ENCODE measurements at places on chromosomes 16 and 17.

GRCh38 chr16:69709456-69710084 is 16.8 kb downstream of the NQO1 start:
- no peak for DNase-seq

DNA sequence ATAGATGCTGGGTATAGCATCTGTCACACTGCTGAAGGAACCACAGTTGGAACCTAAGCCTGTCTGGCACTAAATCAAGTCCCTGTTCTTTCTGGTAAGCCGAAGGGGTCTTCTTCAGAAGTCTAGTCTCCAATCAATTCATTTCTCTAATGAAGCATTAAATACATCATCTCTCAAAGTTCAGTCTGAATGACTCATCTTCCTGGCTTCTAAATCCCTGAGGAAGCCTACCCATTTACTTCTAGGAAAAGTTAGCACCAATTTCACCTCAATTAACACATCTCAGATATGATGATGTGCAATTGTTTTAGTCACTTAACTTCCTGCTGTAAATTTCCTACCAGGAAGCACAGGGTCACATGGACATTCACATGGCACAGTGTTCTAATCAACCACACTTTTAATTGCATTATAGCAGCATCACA is 49.9 kb downstream of the TEX14 start:
- no peak for DNase-seq

GRCh38 chr17:41163828-41164227 is 3.3 kb upstream of the KRTAP4-4 start:
- no peak for DNase-seq

- no peak for DNase-seq
These were observed 14.9 kb downstream of the SEC14L5 start for GRCh38 chr16:4972938-4973587.

- no peak for DNase-seq
These were observed 461.7 kb upstream of the DYNLRB2 start for GRCh38 chr16:80079072-80079471.

GRCh38 chr16:2252806-2253148 is 1.4 kb upstream of the ECI1 start:
- no peak for DNase-seq

DNA sequence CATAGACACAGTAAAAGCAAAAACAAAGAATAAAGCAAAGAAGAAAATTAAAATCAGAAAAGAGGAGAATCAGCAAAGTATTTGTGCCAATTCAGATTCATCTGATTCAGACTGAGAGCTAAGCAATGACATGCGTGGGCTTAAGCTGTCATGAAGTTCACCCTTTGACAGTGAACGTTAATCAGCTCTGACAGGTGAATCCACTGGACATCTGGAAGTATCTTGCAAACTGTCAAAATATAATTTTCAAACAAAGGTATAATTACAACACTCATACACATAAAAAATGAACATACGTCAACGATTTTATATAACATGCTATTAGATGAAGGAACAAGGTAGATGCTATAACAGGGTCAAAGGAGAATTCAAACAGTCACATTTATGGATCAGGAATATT is 596.3 kb upstream of the SALL1 start:
- DNase-seq: no peak

DNA sequence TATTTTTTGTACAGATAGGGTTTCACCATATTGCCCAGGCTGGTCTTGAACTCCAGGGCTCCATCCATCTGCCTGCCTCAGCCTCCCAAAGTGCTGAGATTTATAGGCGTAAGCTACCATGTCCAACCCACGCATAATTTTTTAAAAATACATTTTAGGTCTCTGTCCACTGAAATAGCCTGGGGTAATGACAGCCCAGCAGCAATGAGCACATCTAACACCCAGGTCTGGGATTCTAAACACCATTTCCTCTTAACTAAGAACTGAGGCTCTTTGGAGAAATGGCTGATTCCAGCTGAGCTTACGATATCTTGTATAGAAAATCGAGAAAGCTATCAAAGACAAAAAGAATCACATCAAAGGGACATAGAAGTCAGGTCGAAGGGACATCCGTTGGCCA is 245.3 kb downstream of the PARN start:
- DNase-seq: no peak

GRCh38 chr17:44280392-44280937 is 12.5 kb upstream of the SLC4A1 start:
- no peak for DNase-seq

DNA sequence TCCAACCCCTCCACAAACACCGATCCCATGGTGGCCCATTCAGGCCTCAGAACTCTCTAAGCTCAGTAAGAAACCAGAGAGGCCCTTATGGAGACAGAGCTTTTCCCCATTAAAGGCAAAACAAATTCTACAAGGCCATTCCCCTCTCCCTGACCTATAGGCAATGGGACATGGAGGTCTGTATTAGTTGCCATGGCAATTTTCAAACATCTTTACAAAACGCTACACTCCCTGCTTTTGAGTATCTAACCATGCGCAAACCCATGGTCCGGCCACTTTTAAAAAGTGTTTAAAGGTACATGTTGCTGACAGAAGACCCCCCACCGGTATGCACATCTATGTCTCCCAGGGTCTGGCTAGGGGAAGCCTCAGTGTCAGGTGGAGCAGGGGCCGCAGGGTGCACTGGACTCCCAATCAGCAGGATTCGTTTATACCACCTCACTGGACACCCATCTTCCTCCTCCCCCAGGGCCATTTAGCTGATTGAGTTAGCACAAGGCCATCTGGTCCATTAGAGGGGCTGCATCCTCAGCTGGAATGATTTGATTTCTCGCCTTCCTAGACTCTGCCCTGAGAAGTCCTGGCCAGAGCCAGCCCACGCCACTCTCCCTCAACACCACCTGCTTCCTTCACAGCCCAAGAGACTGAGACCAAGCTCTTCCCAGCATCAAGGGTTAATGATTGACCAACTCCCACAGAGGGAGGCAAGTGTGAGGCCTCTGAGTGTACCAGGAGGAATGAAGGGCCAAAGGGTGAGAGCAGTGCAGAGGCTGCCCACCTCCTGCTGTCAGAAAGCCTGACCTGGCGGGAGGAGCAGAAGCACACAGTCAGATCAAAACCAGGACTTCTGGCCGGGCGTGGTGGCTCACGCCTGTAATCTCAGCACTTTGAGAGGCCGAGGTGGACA is 10.9 kb downstream of the ACLY start:
- DNase-seq: no peak

- no peak for DNase-seq
These were observed 282.9 kb upstream of the N4BP1 start for GRCh38 chr16:48892893-48893292.

GRCh38 chr17:31171701-31172100 is 76.9 kb downstream of the NF1 start:
- no peak for DNase-seq

DNA sequence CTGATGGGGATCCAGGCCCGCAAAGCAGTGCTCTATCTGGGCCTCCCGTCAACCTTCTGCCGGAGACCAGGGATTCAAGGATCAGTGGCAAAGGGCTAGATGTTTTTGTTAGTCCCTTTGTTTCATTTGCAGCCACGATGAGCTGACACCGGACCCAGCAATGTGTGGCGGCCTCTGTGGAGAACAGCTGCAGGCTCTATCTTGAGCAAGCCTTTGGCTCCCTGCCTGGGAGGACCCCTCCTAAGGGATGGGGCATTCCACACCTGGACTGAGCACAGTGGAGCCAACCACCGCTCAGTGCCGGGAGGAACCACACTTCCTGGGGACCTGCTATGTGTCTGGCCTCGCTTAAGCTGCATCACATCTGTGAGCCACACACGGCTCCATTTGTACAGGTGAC is 215.8 kb downstream of the RBFOX3 start:
- no peak for DNase-seq

DNA sequence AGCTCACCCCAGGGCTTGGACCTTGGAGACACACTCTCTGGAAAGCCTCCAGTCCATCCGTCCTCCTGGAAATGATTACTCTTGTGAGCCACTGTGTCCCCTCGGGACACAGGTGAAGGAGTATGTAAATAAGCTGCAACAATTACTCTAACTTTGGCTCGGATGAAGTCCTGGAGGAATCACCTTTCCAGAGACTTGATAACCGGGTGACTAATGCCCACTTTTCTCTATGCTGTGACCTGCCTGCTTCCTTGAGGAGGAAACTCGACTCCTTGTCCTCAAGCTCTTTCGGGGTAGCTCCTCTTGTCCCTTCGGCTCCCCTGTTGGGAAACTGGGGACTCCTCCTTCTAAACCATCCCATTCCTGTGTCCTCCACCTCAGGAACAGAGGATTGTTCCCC is at the start of gene OR1A1:
OR1A1 (plus strand) TSS at position 301 of the 400 bp plus-strand sequence. CDS start 7,954 bp downstream, outside the sequence.
- no peak for DNase-seq

- peak; percentile 20 for DNase-seq
These were observed 913 bp downstream of the CDIP1 start for GRCh38 chr16:4537376-4538343.

DNA sequence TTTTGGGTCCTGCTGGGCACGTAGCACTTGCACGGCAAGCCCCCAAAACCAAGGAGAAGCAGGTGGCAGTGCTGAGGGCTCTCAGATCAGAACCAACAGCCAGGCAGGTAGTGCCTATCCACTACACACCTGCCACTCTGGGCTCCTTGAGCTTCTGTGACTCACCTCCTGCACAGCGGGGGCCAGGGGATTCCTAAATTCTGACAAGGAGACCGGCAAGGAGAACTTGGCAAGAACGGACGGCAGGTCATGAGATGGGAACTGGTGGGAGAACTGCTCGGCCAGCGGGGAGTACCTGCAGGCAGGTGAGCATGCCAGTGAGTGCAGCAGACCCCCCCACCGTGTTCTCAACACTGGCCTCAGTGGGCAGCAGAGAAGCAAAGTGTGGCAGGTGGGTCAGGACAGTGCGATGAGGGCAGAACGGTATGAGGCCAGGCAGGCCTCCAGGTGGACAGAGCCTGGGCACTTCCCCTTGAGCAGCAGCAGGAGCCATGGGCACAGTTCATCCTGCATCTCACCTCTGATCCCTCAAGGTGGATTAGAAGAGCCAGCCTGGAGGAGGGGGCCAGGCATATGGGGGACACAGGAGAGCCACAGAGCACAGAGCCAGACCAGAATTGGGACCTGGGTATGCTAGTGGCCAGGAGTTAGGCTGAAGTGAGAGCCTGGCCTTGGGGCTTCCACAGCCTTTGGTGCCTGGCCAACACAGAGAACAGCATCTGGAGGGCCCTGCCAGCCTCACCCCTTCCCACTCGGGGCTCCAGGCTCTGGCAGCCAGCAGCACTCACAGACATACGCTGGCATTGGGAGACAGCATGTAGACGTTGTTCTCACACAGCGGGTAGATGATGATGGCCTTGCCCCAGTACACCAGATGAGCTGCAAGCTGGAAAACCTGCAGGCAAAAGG is 14.7 kb downstream of the MPG start:
- no peak for DNase-seq

DNA sequence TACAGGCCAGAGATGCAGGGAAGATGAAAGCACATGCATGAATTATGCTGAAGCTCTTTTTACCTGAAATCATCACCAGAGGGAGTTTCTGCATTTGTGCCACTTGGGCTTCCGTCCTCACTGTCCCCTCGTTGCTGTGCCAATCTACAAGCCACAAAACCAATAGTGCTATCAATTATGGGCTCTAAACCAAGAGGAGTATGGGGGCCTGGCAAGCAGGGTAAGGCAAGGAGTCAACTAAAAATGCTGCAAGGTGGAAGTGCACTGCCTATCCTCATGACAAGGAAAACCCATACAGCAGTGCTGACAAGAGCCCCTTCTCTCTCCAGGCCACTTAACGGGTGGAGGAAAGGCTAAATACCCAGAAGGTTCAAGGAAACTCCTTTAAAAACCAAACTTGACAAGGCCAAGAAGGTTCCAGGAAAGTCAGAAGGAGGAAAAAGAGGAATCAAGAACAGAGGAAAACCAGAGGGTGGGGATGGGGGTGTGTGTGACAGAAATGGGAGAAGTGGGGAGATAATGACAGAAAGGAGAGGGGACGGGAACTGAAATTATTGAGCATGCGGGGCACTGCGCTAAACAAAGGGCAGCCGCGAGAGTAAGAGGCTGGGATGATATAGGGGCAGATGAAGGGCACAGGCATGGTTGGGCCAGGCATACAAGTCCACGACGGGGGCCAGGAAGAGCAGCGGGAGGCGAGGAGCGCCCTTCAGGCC is 674 bp downstream of the C17orf75 start:
- DNase-seq: peak; percentile 44

DNA sequence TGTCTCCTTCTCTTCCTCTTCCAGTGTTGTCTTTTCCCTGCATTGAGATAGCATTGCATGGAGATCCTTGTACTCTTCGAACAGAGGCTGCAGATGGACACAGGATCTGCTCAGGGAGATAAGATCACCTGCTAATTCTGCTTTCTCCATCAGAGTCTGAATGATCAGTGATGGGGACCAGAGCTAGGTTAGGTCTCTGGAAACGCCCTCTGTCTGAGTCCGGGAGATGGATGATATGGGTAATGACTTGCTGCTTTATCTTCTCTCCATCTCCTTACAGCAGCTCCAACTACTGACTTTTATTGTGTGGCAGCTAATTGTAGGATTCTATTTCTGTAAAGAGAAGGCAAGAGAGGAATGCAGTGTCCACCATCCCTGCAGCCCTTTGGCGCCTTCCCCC is 435.6 kb downstream of the WWOX start:
- no peak for DNase-seq

DNA sequence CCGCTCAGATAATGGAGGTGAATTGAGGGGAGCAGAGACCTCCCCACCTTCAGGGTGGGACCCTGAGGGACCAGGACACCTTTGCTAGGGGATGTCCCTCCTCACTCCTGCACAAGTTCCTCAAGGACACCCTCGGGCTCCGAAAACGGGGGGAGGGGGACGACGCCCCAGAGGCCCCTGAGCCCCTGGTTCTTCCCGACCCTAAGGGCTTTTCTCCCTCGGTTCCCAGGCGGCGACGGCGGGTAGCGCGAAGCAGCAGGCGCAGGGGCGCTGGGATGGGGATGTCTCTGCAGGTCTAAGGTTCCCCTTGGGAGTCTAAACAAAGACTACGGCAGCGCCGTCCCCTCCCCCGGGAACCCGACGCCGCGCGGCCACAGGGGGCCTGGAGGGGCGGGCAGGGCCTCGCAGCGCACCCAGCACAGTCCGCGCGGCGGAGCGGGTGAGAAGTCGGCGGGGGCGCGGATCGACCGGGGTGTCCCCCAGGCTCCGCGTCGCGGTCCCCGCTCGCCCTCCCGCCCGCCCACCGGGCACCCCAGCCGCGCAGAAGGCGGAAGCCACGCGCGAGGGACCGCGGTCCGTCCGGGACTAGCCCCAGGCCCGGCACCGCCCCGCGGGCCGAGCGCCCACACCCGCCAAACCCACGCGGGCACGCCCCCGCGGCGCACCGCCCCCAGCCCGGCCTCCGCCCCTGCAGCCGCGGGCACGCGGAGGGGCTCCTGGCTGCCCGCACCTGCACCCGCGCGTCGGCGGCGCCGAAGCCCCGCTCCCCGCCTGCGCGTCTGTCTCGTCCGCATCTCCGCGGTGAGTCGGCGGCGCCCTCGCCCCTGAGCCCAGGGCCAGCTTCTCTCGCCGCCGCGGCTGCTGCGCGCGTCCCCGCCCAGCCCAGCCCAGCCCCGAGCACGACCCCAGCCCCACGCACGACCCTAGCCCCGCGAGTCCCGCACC is 36.7 kb upstream of the NDRG4 start:
- DNase-seq: no peak

DNA sequence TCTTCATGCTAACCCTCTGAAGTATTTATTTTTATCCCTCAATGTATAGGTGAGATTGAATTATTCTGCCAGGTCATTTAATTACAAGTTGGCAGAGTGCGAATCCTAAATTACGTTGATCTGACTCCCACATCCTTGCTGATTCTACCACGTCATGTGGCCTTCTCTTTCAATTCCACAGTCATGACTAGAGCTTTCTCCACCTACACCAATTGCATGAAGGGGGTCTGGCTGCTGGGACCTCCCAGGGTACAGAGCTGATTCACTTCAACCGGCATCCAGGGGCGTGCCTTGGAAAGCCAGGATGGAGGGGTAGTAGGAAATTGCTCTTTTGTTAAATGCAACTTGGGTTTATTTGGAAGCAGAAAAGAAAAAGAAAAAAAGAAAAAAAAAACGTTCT is 41.1 kb upstream of the CDH13 start:
- DNase-seq: no peak
